A673 (cell line): ENCODE measurements at places on chromosomes 1 and 21.

DNA sequence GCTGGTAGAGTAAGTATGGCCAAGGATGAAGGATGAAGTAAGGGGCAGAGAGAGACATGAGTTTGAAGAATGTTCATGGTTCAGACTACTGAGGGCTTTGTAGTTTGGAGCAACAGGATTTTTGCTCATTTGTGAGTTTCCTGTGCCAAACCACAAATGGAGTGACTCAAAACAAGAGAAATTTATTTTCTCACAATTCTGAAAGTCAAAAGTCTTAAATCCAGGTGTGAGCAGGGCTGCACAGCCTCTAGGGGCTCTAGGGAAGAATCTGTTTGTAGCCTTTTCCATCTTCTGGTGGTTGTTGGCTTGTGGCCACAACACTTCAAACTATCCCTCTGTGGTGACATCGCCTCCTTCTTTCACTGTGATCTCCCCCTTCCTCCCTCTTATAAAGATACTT, 58.9 kb downstream of the RHOU start:
- no peak overlapping the region for H3K4me3 ChIP-seq
- no peaks in the 10 kb centered on the region for H3K4me1 ChIP-seq
- H3K27me3 ChIP-seq: peaks cover 3% of the 10 kb centered on the region
- H3K27ac ChIP-seq: no peak overlapping the region
- DNase-seq: no peak
- H3K36me3 ChIP-seq: no peaks in the 10 kb centered on the region

DNA sequence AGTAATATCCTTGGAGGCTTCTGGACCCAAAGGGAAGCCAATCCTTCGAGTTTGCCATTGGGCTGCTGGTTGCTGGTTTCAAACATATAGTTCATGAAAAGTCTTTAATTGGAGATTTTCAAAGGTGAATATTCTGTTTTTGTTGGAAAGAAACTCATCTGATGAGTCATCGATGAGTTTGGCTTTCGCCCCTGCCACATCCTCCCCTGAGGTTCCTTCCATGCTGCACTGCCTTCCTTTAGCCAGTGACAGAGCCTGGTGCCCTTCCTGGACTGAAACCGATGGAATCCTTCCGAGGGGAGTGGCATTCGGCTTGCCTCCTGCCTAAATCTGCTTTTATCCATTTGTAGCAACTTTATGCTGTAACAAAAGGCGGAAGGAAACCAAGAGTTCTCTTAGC, 550.0 kb downstream of the KIF26B start:
- no peak overlapping the region for H3K4me3 ChIP-seq
- H3K27me3 ChIP-seq: no peaks in the 10 kb centered on the region
- no peaks in the 10 kb centered on the region for H3K36me3 ChIP-seq
- H3K4me1 ChIP-seq: no peaks in the 10 kb centered on the region
- DNase-seq: no peak
- no peak overlapping the region for H3K27ac ChIP-seq

DNA sequence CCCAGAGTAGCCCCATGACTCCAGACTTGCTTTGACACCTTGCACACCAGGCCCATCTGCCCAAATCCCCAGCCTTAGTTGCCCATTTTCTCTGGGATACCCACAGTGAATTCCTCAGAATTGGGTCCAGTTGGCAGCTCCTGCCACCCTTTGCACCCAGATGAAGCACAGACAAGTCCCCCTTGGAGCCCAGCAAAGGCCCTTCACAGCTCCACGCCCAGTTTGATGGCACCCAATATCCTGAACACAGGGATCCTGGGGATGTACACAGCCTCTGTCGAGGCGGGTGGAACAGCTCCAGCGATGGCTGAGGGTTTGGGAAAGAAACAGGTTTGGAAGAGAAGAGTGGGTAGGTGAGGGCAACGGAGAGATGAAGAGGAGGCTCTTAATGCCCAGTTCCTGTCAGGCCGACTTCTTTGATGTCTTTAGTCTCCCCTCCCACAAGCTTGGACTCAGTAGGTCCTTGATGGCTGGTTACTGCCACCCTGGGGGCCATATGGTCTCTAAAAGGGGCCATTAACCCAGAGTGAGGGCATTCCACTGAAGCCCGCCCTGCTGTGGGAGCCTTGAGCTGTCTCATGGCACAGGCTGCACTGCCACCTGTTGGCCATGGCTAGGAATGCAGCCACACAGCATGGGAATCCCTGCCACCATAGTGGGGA, 21.7 kb downstream of the TMEM53 start:
- H3K27ac ChIP-seq: no peak overlapping the region
- no peaks in the 10 kb centered on the region for H3K27me3 ChIP-seq
- DNase-seq: peak; percentile 82
- no peak overlapping the region for H3K4me3 ChIP-seq

- DNase-seq: no peak
- H3K4me3 ChIP-seq: no peak overlapping the region
- peaks cover 15% of the 10 kb centered on the region for H3K4me1 ChIP-seq
- no peaks in the 10 kb centered on the region for H3K36me3 ChIP-seq
- H3K27ac ChIP-seq: no peak overlapping the region
- peaks cover 72% of the 10 kb centered on the region for H3K27me3 ChIP-seq
Observed at GRCh38 chr1:170666541-170667254, 2.8 kb downstream of the PRRX1 start.

DNA sequence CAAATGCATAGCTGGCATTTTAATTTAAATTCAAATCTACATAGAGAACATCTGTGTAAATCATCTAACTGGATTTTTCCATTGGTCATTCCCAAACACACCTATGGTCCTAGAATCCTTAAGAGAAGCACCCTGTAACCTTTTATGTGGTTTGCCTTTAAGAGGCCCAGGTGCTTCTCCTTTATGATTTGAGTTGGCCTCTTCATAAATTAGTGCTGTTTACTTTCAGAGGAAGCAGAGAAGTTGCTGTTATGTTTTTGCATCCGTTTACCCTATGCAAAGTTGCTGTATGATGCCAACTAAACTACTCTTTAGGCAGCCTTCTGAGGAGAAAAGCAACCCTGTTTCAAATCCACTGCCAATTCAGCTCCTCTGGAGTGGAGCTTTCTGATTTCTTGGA, 193.8 kb downstream of the HS2ST1 start:
- no peaks in the 10 kb centered on the region for H3K36me3 ChIP-seq
- no peak for DNase-seq
- peaks cover 32% of the 10 kb centered on the region for H3K4me1 ChIP-seq
- no peak overlapping the region for H3K4me3 ChIP-seq
- H3K27ac ChIP-seq: no peak overlapping the region
- no peaks in the 10 kb centered on the region for H3K27me3 ChIP-seq

GRCh38 chr1:10113501-10113900, 80.7 kb downstream of the UBE4B start:
- peaks cover 9% of the 10 kb centered on the region for H3K36me3 ChIP-seq
- no peak overlapping the region for H3K27ac ChIP-seq
- DNase-seq: no peak
- H3K4me3 ChIP-seq: no peak overlapping the region

DNA sequence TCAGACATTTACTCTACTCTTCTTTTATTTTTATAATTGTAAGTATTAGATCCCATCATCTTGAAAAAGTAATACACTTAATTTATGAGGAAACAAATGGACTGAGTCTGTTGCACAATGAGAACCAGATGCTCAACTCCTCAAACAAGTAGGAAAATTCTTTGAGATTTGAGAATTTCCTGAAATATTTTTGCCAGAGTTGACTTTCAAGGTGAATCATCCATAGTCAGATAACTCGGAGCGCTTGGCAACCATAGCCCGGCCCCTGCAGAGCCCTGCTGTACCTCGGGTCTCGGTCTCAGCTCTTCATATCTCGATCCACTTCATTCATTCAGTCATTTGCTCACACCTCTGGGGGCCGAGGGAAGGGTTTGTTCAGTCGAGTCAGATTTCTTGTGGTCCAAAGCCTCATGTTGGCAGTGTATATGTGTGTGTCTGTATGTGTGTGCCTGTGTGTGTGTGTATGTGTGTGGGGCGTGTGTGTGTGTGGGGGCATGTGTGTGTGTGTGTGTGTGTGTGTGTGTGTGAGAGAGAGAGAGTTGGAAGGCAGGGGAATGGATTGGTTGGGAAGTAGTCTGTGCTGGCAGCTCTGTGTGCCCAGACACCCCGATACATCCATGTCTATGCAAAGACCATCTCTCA, 18.1 kb upstream of the PCP4 start:
- H3K27ac ChIP-seq: no peak overlapping the region
- no peaks in the 10 kb centered on the region for H3K36me3 ChIP-seq
- DNase-seq: no peak
- H3K4me3 ChIP-seq: no peak overlapping the region

DNA sequence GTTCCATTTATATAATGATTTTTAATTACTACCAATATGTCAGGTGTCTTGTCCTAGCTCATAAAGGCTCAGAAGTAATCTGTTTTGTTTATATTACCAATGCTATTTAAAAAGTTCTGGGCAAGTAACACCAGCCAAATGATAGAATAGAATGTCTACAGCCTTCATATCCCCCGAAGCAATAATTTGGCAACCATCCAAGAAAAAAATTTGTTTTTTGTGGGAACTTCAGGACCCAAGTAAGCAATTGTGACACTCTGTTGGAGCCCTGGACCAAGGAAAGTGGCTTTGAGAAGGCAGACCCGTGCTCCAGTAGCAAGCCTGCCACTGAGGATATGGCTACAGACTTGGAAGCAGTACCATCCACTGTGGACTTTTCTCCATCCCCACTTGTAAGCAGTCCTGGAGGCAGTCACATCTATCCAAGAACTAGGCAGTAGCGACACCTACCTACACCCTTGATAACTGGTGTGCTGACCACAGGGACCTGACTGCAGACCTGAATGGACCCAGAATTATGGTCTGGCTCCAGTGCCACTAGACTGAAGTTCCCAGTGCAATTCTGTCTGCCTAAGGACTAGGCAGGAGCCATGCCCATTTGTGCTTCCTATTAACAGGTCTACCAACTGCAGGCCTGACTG, 870.7 kb upstream of the ADGRL2 start:
- no peaks in the 10 kb centered on the region for H3K27me3 ChIP-seq
- no peak for DNase-seq
- H3K4me3 ChIP-seq: no peak overlapping the region
- no peak overlapping the region for H3K27ac ChIP-seq
- no peaks in the 10 kb centered on the region for H3K36me3 ChIP-seq

DNA sequence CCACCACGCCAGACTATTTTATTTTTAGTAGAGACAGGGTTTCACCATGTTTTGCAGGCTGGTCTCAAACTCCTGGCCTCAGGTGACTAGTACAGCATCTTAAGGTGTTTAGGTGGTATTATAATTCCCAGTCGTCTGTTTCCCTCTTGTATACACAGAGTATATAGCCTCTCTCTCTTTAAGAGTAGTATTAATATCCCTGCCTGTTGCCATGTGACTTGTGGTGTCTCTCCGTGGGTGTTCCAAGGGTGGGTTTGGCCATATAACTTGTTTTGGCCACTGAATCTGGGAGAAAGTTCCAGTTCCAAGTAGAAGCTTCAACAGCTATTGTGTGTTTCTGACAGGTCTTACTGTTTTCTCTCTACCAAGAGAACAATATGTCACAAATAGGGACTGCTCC, 29.6 kb downstream of the EPS15 start:
- no peak overlapping the region for H3K27ac ChIP-seq
- H3K36me3 ChIP-seq: no peaks in the 10 kb centered on the region
- peaks cover 23% of the 10 kb centered on the region for H3K4me1 ChIP-seq
- DNase-seq: no peak

GRCh38 chr1:110475362-110476027, 24.5 kb downstream of the PROK1 start:
- no peak overlapping the region for H3K27ac ChIP-seq
- no peaks in the 10 kb centered on the region for H3K36me3 ChIP-seq
- no peak overlapping the region for H3K4me3 ChIP-seq
- DNase-seq: no peak
- H3K27me3 ChIP-seq: no peaks in the 10 kb centered on the region

DNA sequence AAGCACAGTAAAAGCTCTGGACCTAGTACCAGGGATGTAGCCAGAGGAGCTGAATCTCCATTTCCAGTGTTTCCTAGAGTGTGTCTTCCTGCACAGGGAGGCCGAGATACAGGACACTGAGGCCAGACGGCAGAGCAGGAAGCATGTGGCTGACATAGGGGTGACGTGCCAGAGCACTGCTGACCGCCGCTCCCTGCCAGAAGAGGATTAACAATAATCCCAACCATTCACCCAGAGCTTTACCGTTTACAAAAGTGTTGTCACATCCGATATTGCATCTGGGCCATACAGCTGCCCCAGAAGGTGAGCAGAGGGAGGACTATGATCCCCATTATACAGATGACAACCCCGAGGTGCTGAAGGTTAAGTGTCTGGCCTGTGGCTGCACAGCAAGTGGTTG, 5.8 kb upstream of the CLDN19 start:
- no peak overlapping the region for H3K27ac ChIP-seq
- peaks cover 2% of the 10 kb centered on the region for H3K4me1 ChIP-seq
- H3K4me3 ChIP-seq: no peak overlapping the region
- H3K36me3 ChIP-seq: peaks cover 35% of the 10 kb centered on the region

DNA sequence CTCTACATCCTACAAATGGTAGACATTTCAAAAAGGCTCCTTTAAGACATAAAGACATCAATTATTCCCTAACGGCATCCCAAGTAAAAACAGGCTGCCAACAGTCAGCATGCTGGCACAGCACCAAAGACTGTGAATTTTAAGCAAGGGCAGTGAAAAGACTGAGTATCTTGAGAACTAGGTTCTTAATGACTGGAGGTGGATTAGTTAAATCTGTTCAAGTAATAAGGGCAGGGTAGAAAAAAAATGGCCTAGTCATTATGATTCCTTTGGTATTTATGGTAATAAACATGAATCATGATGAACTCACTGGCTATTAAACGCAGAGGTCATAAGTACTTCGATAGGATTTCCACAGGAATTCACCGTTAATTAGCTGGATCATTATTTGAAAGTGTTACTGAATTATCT, 75.2 kb downstream of the KIFAP3 start:
- H3K27ac ChIP-seq: no peak overlapping the region
- H3K4me3 ChIP-seq: no peak overlapping the region
- peak; percentile 85 for DNase-seq
- peaks cover 9% of the 10 kb centered on the region for H3K27me3 ChIP-seq
- peaks cover 25% of the 10 kb centered on the region for H3K4me1 ChIP-seq
- H3K36me3 ChIP-seq: no peaks in the 10 kb centered on the region

DNA sequence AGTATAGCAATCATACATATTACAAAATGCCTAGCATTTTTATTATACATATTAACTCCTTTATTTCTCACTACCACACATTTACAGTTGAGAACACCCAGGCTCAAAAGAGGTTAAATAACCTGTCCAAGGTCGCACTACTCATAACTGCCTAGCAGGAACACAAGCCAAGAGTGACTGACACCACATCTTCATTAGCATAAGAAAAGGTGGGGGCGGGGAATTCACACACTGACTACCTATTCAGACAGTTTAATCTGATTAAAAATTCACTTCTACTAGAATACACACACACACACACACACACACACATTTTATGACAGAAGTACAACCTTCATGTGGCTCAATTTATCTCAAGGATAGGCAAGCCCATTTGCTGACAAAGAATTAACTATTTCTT, 77.8 kb upstream of the CACHD1 start:
- DNase-seq: peak; percentile 36
- H3K4me1 ChIP-seq: no peaks in the 10 kb centered on the region
- no peak overlapping the region for H3K4me3 ChIP-seq
- H3K27me3 ChIP-seq: no peaks in the 10 kb centered on the region
- no peak overlapping the region for H3K27ac ChIP-seq
